ENCODE measurements at places on chromosomes 12 and 14.

DNA sequence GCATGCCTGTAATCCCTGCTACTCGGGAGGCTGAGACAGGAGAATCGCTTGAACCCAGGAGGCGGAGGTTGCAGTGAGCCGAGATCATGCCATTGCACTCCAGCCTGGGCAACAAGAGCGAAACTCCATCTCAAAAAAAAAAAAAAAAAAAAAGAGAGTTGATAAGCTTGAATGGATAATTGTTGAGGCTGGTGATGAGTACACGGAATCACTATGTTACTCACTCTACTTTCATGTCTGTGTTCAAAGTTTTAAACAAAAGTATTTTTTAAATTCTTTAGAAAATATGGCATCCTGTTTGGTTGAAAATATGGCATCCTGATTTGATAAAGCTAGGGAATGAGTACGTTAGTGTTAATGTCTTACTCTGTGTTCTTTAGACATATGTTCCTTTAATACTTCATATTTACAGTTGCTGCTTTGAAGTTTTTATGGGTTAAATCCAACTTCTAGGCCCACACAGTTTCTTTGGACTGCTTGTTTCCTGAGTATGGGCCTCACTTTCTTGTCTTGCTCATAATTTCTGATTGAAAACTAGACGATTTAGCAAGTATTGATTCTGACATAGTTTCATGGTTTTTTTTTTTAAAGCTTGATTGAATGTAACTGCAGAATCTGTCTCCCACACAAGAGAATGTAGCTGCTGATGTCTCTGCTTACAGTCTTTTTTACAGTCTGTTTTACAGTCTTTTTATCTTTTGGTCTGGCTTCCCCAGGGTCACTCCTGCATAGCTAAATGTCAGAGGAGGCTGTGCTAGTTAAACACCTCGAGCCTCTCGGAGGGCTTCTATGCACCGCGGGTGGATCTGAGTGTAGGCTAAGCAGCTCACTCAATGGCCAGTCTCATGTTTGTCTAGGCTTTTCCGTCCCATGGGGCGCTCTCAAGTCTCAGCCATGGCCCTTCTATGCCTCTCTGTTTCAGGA is 14.1 kb upstream of the FBLN5 start:
- DNase-seq, result no peak

DNA sequence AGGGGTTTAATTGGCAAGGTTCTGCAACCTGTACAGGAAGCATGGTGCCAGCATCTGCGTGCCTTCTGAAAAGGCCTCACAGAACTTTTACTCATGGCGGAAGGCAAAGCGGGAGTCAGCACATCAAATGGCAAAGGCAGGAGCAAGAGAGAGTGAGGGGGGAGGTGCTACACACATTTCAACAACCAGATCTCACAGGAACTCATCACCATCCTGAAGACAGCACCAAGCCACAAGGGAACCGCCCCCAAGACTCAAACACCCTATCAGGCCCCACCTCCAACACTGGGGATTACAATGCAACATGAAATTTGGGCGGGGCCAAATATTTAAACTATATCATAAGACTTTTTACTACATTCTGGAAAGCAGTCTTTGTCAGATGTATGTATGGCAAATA is 38.0 kb upstream of the FKBP4 start:
- no peak for DNase-seq

DNA sequence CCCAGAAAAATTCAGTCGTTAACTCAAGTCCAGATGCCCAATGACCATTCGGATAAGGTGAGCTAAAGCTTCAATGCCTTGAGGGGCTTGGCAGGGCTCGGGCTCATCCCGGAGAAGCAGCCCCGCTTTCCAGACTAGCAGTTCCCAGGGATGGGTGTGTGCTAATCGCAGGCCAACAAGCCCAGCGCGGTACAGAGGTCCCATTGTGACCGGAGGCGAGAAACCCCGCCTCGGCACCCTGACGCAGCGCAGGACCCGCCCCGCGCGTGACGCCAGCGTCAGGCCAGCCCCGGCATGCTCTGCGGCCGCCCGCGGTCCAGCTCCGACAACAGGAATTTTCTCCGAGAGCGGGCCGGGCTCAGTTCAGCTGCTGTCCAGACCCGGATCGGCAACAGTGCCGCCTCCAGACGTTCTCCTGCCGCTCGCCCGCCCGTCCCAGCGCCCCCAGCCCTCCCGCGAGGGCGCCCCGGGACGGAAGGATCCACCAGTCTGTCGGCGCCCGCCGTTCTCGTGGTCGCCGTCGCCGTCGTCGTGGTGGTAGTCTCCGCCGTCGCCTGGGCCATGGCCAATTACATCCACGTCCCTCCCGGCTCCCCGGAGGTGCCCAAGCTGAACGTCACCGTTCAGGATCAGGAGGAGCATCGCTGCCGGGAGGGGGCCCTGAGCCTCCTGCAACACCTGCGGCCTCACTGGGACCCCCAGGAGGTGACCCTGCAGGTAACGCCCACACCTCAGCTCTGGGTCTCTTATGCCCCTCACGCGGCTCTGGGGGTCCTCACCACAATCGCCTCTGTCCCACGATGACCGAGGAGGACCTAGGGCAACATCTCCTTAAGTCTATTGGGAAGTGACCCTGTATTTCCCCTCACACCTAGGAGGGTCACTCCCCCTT is at the start of gene ETNK1:
Gene ETNK1, plus strand, starts transcription at position 302 of the 892 bp plus-strand sequence. Its CDS starts 260 bp downstream, at position 562.
- peak; percentile 61 for DNase-seq

- DNase-seq, result no peak
Observed at GRCh38 chr12:113424456-113424855, 2.3 kb downstream of the SDSL start.

DNA sequence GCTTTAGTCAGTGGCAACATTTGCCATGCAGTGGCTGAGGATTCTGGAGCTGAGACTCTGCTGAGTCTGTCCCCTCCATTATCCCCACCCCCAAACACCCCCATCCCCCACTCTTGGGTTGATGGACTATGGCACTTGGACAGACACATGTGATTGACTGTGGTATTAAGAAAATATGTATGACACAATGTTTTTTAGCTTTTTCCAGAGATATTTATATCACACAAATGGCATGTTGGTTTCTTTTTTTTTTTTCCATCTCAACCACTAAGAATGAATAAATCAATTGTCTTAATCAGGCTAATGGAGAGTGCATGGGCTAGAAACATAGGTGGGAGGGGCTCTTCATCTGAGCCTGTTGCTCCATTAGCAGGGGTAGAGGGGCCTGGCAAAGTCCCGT is 30.7 kb upstream of the MAP1LC3B2 start:
- DNase-seq, result no peak
